ENCODE measurements at places on chromosomes 13 and 19.

GRCh38 chr19:40365613-40366401 lies 17.3 kb downstream of the PLD3 start:
- DNase-seq, result no peak

- no peak for DNase-seq
Observed at GRCh38 chr13:80360453-80360800, 19.5 kb upstream of the SPRY2 start.

- DNase-seq, result no peak
Observed at GRCh38 chr13:49646688-49647087, 18.4 kb downstream of the ARL11 start.

DNA sequence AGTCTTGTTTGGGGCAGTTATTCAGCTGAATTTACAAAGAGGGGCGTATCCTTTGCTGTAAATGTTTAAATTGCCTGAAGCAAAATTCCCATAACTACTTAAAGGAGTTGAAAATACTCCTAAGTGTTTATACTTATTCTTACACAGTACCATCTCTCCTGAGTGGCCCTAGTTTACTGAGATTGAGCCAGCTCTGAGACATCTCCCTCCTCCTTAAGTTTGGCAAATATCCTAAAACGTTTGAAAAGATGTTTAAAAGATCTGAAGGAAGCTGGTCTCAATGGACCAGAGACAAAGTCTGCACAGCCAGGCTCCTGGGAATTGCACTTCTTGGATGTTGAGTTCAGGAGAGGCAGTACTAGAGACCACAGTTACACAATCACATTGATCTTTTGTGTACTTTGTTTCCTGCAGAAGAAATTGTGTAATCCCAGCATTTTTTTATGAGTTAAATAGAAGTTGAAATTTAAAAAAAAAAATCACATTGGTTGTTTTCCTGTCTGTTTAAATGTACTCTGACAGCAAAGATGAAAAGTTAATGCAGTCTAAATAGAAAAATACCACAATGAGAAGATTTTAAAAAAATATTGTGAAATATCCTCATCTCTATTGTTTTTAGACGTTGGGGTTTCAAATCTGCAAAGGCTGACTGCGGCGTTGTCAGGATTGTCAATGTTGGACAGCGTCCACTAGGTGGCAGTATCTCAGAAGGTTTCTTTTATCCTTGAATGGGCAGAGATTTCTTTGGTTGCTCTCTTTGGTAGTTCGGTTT lies 20.7 kb downstream of the TNFSF11 start:
- DNase-seq, result no peak

GRCh38 chr19:33298146-33298911 lies 4.0 kb downstream of the CEBPA start:
- DNase-seq, result no peak

- no peak for DNase-seq
Observed at GRCh38 chr19:6551091-6551490, 20.3 kb downstream of the TNFSF9 start.

DNA sequence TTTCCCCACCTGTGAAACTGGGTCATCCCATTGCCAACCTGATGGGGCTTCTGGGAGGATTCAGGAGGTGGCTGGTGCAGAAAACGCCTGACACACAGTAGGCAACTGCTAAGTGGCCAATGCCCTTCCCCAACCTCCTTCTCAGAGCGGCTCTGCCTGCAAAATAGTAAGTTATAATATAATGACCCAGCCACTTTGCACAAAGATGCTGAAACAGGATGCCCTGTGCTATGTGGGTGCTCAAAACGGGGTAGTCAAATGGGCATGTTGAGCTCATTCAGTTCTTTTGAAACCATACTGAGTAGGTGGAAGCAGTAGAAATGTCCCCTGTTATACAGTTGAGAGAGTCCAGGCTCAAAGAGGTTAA lies 507 bp downstream of the MARCHF2 start:
- DNase-seq, result no peak

GRCh38 chr13:106534639-106535551 lies 567 bp downstream of the EFNB2 start:
- DNase-seq, result no peak

- no peak for DNase-seq
Observed at GRCh38 chr13:50511877-50512341, 331.6 kb downstream of the DLEU7 start.

DNA sequence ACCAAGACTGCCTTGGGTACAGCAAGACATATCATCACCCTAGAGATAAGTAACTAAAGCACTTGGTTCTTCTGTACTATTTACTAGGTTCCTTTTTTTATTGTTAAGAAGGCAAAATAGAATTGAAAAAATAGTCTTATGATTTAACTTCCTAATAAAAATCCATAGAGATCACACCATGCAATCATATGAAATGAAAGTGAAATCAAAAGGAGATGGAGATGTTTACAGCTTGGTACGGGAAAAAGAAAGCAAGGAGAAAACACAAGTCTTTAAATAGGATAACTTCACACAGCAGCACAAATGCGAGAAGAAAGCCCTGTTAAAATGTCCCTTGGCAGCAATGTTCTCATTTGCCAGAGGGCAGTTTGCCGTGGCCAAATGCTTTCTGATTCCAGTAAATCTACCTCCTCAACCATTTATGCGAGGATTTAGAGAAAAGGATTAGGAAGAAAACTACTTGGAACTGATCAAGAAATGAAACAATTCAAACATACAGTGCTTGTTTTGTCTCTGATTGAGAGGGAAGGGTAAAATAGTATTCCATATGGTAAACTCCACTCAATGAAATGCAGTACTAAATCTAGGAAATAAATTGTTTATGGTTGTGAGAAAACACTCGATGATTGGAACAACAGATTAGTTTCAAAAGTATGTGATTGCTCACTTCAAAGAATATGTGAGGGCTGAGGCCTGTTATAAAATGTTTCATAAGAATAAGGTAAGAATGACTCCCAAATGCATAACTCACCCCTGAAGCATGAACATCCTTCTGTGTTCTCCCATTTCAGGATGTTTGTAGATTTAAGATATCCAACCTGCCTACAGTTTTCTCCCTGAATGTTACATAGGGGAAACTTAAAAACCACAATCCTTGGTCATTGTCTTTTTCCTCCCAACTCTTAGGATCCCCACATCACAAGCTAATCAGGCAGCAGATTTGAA lies 487.8 kb downstream of the DACH1 start:
- no peak for DNase-seq

DNA sequence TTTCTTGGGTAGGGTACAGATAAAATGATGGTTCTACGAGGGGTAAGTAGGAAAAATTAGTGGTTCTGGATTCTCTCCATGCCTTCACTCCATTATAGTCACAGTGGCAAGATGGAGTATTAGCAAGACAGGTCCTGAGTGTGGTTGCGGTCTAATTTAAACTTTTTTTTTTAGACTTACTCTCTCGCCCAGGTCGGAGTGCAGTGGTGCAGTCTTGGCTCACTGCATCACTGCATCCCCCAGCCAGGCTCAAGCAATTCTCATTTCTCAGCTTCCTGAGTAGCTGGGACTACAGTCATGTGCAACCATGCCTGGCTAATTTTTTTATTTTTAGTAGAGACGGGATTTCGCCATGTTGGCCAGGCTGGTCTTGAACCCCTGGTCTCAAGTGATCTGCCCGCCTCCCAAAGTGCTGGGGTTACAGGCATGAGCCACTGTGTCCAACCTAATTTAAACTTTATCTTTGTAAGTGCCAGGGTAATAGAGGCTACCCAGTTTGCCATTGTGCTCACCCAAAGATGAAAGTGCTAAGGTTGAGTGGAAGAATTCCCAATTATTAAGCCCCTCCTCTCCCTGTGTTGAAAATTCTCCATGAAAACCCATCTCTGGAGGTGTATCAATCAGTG lies 135.6 kb downstream of the TM9SF2 start:
- DNase-seq, result no peak

GRCh38 chr19:46009530-46010510 lies 13.0 kb downstream of the PGLYRP1 start:
- no peak for DNase-seq

DNA sequence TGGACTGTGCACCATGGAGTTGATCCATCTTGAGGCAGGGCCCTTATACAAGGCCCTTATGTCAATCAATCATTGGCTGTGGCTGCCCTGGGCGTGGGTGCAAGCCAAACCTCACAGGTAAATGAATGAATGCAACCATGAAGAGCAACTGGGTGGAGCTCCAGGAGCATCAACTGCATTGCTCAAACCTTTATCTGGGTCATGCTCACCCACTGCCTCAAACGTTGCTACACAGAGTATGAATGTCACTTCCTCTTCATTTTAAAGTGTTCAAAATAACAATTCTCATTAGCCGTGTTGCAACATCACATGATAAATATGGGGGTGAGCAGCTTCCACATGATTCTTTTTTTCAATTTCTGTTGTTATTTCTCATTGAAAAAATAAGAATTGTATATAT lies 6.4 kb upstream of the ZNF333 start:
- no peak for DNase-seq

GRCh38 chr13:110097013-110097412 lies 209.9 kb downstream of the COL4A1 start:
- no peak for DNase-seq

GRCh38 chr13:96817336-96817941 lies 176.8 kb downstream of the OXGR1 start:
- no peak for DNase-seq

Measured in AG04449 (cell line).